ENCODE measurements at places on chromosomes 1 and 21. TPM values are rescaled to one million over a fixed set of nuclear protein-coding genes. Genes with fewer than 3 reads are reported as not detected.

C1orf185 gene
- total RNA-seq, result not detected

PTGER3 gene
- total RNA-seq, result 4.4 TPM

SPATA17 gene
- 0.28 TPM for total RNA-seq

CLCA4 gene
- total RNA-seq, result 0.12 TPM

PTGS2 gene
- 2.9 TPM for total RNA-seq

YOD1 gene
- total RNA-seq, result 6.3 TPM

PDIK1L gene
- total RNA-seq, result 12.3 TPM

MAP10 gene
- 4.0 TPM for total RNA-seq

ABCG1 gene
- total RNA-seq, result 14.9 TPM

LCE6A gene
- not detected for total RNA-seq

TMEM269 gene
- 0.12 TPM for total RNA-seq

IFFO2 gene
- total RNA-seq, result 11.2 TPM

PCAT6 gene
- 0.57 TPM for total RNA-seq

DENND2C gene
- 2.6 TPM for total RNA-seq

HES2 gene
- 0.62 TPM for total RNA-seq

NHLH1 gene
- not detected for total RNA-seq
